Tibial artery (tissue), 4 donors: ENCODE measurements at places on chromosomes 4 and X.
A peak's percentile ranks its signal among the peaks of the same experiment; 100 is the strongest.

DNA sequence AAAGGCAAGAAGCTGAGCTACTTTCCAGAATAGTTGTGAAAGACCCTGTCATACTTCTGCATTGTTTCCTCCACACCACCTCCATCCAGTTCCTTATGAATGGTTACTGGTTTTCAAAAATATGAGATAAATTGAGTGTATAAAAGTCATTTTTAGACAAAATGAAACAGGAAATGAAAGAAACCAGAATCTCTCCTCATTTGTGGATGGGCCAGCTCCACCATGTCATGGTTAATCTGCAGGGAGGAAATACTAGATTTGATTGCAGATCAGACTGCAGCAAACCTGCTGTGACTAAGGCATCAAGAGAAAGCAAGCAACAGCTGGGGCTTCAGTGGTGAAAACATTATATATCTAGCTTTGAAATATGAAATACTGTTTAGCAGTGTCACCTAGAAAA lies 23.8 kb downstream of the F9 start:
- no peak for DNase-seq

- DNase-seq = no peak
Observed at GRCh38 chrX:11606408-11606807, 59.3 kb downstream of the ARHGAP6 start.

DNA sequence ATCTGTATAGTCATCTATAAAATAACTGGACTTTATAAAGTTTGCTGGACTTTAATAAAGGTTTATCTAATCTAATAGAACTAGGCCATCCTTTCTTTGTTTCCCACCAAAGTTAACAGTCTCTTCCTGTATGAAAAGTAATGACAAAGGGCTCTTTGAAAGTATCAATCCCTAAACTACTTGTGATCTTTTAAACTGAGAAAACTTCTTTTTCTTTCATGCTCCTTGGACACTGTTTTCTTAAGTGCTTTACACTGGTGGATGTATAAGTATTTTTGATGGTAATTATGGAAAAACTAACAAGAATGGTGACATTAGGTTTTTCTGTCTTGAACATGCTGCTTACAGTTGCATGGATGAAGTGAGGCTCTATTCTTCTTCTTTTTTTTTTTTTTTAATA lies 2.4 kb upstream of the ZFX start:
- no peak for DNase-seq

- DNase-seq = no peak
Observed at GRCh38 chr4:81698538-81699296, 227.0 kb upstream of the RASGEF1B start.

DNA sequence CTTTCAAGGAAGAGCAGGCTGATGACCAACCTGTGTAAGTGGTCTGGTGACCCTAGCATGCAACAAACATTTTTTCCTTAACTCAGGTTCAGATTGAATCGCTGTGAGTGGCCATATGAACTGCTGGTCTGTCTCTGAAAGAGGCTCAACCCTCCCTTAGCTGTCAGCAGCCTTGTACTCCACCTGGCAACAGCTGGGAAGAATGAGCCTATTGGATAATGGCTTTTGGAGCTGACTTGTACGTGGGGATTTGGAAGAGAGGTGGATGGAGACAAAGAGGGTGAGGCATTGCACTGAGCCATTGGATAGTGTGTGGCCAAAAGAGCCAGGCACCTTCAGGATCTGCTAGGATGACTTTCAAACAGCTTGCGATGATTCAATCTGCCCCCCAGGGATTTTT lies 35.7 kb upstream of the BMP15 start:
- no peak for DNase-seq

- DNase-seq = no peak
Observed at GRCh38 chr4:78846258-78846657, 70.1 kb downstream of the BMP2K start.

GRCh38 chrX:104566681-104567501 lies 892 bp downstream of the IL1RAPL2 start:
- DNase-seq = no peak

DNA sequence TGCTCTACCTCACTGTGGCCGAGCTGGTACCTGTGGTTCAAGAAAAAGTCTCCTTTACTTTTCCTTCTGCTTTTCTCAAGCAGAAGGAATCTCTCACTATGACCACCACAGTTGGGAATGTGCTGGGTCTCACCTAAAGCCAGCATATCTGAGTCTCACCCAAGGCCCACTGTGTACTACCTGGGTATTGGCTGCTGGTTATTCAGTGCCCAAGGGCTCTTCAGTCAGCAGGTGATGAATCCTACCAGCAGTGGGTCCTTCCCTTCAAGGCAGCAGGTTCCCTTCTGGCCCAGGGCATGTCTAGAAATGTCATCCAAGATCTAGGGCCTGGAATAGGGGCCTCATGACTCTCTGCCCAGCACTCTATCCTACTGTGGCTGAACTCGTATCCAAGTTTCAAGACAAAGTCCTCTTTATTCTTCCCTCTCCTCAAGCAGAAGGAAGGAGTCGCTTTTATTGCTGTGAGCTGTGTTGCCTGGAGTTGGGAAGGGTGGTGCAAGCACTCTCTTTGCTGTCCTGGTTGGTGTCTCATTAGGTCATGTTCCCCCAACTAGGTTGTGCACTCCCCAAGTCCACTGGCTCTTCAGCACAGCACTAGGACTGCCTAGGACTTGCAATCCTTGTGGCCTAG lies 6.1 kb downstream of the CXCL10 start:
- DNase-seq = no peak

DNA sequence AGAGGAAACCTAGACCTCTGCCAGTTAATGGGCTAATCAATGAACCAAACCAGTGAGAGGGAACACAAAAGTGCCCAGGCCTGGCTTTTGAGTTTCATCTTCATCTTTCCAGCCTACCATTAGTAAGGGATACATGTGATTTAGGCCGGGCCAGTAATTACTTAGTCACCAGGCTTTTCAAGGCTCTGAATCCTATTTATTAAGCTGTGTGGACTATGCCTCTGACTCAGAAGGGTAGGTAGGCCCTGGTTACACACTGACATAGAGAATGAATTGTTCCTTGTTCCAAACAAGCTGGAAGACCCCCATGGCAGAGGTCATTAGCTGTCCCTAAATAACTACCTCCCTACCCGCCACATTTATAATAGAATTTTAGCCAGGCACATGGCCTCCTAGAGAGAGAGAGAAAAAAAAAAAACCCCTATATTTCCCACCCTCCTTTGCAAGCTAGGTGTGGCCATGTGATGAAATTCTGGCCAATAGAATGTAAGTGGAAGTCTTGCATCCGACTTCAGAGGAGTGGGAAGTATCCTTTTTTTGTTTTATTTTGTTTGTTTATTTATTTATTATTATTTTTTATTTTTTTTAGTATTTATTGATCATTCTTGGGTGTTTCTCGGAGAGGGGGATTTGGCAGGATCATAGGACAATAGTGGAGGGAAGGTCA lies 112.3 kb upstream of the BCOR start:
- DNase-seq = no peak

DNA sequence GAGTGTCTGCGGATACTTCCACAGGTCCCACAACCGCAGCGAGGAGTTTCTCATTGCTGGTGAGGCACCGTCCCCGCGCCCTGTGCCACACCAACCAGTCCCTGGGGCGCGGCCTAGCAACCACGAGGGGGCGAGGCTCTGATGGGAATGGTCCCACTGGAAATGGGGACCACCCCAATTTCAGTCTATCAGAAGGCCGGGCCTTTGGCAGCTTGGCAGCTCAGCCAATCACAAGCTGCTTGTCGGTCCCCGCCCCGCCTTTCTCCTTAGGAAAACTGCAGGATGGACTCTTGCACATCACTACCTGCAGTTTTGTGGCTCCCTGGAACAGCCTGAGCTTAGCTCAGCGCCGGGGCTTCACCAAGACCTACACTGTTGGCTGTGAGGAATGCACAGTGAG lies 3.0 kb downstream of the TIMP1 start:
- no peak for DNase-seq

- no peak for DNase-seq
Observed at GRCh38 chr4:42350611-42351182, 46.6 kb upstream of the SHISA3 start.

GRCh38 chr4:59122626-59123025 lies 2012.4 kb upstream of the IGFBP7 start:
- no peak for DNase-seq

GRCh38 chr4:4477391-4477790 lies 64.5 kb downstream of the STX18 start:
- no peak for DNase-seq

GRCh38 chr4:156766846-156767245 lies 204.8 kb downstream of the PDGFC start:
- no peak for DNase-seq

GRCh38 chr4:139083956-139084803 lies 68.6 kb downstream of the NOCT start:
- DNase-seq = peak; percentile 88

GRCh38 chr4:176611381-176611780 lies 181.3 kb downstream of the VEGFC start:
- no peak for DNase-seq

DNA sequence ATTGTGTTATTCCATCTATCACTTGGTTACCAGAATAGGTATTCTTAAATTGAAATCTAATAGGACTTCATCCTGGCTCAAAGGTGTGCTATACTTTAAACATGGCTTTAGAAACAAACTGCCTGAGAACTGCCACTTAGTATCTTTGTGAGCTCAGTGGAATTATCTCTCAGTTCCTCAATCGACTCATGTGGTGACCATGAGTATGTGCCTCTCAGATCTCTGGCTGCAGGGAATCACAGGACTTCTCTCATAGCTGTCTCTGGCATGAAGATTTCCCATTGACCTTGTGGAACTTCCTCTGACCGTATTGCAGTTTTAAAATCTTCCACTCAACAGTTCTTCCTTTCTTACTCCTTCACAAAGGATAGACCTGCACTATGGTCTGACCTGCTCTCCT lies 681.9 kb upstream of the BOD1L1 start:
- no peak for DNase-seq

GRCh38 chr4:169909897-169910296 lies 116.3 kb downstream of the MFAP3L start:
- DNase-seq = no peak

GRCh38 chr4:138555584-138555983 lies 313.4 kb upstream of the SLC7A11 start:
- DNase-seq = no peak

- no peak for DNase-seq
Observed at GRCh38 chr4:161178310-161178709, 985.5 kb downstream of the FSTL5 start.

- no peak for DNase-seq
Observed at GRCh38 chrX:39772057-39772832, 325.5 kb downstream of the BCOR start.

GRCh38 chr4:185061610-185062009 lies 43.3 kb downstream of the HELT start:
- no peak for DNase-seq

DNA sequence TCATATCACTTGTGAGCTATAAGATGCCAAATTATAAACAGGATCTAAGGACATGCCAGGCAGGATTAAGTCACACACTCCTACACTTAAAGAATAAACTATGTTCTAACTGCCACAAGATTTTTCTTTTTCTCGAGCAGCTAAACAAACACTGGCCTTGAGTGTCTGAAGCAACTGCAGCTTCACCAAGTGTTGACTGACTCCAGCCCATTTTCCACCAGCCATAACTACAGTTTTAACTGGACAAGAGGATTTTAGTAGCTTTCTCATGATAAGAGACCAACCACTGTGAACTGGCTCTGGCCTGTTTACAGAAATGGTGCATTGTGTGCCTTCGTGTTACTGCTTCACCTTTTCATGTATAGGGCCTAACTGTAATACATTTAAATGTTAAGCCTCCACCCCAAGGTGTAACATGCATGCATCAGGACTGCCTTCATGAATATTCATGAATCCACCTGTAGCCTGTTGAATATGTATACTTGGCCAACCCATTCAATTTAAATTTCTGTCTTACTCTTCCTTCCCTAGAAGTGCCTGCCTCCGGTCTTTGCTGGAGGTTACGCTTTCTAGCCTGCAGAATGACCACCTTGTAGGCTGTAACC lies 10.8 kb downstream of the UCP1 start:
- DNase-seq = no peak

GRCh38 chrX:107677909-107678308 lies 49.6 kb downstream of the PRPS1 start:
- DNase-seq = peak; percentile 47

DNA sequence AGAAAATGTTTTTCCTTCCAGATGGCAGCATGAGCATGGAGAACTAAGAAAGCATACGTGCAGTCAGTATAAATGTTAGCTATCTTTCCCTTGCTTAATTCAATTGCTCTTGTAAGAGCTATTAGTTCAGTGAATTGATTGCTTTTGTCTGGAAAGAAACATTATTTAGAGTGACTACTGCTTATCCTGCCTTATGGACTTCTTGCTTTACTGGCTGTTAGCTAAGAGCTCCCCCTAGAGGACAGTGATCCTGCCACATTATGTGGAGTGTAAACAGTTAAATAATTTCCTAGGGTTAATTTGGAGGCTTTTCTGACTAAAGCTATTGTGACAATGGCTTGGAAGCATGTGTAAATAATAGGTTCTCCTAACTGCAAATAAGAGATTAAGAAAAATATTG lies 1402.4 kb downstream of the FAM133A start:
- DNase-seq = no peak

DNA sequence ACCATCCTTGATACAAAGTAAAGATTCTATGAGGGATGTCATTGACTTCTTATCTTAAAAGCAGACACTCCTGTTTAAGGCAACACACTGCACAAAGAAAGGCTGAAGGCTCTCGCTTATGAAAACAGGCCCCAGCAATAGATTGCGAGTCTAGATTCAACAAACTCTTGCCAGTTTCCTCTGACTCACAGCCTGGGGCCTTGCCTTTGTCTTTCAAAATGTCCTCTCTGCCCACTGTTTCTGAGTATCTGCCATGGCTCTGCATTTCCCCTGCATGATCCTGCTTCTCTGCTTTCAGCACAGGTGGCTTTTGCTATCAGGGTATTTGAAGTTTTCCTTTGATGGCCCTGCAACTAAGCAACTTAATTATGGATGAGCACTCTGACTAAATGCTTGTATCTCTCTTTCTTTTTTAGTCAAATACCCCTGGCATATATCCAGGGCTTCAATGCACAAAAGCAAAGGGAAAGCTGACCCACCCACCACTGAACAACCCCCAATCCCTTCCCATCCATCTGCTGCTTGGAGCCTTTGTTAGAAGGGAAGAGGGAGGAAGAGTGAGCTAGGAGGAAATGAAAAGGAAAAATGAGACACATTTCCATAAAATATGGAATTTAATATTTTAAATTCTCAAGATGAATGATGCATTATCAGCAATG lies 32.2 kb downstream of the NDP start:
- peak; percentile 21 for DNase-seq

DNA sequence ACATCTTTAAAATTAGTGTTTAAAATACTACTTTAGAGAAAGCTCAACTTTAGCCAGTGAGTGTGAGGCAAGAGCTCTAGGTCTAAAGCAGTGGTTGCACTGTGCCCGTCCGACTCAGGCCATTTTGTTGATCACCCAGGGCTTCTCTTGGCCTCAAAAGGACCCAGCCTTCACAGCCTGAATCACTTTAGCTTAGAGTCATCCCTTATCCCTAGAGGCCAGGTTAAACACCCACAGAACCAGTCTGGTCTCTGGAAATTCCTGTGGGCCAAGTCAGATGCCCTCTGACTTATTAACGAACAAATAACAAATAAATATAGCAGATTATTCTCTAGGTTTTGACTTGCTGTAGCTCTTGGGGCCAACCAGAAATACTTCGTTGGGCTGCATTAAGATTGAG lies 102.3 kb downstream of the WWC2 start:
- DNase-seq = no peak
